ENCODE measurements at places on chromosomes 11 and 22. TPM values are rescaled to one million over a fixed set of nuclear protein-coding genes. Genes with fewer than 3 reads are reported as not detected.

DNA sequence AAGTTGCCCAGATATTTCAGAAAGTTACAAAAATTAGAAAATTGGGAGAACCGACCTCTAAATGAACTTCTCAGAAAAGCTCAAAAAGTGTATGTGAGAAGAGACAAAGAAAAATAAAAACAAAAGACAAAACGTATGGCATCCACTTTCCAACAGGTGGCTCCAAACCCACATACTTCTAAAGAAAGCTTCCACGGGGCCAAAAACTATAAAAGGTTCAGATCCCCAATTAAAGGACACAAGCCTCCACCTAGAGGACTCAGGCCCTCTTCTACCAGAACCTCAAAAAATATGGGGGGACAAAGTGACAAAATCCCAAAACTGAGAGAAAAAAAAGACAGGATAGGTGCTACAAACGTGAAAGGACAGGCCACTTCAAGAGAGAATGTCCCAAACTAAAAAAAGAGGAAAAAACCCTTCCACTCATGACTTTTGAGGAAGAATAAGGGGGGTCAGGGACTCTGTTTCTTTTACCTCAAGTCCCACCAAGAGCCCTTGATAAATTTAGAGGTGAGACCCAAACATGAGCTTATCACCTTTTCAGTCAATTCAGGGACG is 8.8 kb downstream of the SCGB2A1 start:
- DNase-seq, result peak; percentile 30

DNA sequence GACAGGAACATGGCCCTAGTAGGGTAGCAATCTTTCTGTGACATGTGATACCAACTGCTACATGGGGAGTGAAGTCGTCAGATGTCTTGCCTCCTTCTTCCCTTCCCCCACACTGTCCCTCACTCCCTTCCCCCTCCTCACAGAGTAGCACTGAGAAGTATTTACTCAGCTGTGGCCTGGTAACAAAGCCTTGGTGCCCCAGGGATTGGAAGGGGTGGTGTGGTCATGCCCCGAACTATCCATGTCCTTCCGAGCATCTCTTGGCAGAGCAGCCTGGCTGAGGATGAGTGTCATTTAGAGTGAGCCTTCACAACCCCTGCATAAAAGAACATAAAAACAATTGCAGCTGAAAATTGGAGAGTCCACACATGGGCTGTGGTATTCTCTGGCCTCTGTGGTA is 46.1 kb downstream of the ARFGAP2 start:
- no peak for DNase-seq

- DNase-seq, result no peak
Measured at GRCh38 chr11:2745511-2745910, 45.7 kb upstream of the KCNQ1OT1 start.

ANGPTL5 gene
- total RNA-seq, result not detected

GRCh38 chr11:84021291-84021690 is 735.1 kb upstream of the CCDC90B start:
- DNase-seq, result no peak

- no peak for DNase-seq
Measured at GRCh38 chr11:32421992-32422391, 13.3 kb downstream of the WT1 start.

USH1C gene
- not detected for total RNA-seq

Data from dermis microvascular lymphatic vessel endothelial cell (primary cell).